ENCODE measurements at places on chromosomes 6 and 20.

- DNase-seq, result no peak
These were observed 43.4 kb downstream of the NHSL1 start for GRCh38 chr6:138455746-138456400.

- no peak for DNase-seq
These were observed 67.2 kb upstream of the SNX9 start for GRCh38 chr6:157755746-157756411.

GRCh38 chr20:13487202-13487601 is 151.5 kb downstream of the TASP1 start:
- DNase-seq, result no peak

GRCh38 chr6:147522597-147522996 is 14.1 kb downstream of the SAMD5 start:
- DNase-seq, result no peak

DNA sequence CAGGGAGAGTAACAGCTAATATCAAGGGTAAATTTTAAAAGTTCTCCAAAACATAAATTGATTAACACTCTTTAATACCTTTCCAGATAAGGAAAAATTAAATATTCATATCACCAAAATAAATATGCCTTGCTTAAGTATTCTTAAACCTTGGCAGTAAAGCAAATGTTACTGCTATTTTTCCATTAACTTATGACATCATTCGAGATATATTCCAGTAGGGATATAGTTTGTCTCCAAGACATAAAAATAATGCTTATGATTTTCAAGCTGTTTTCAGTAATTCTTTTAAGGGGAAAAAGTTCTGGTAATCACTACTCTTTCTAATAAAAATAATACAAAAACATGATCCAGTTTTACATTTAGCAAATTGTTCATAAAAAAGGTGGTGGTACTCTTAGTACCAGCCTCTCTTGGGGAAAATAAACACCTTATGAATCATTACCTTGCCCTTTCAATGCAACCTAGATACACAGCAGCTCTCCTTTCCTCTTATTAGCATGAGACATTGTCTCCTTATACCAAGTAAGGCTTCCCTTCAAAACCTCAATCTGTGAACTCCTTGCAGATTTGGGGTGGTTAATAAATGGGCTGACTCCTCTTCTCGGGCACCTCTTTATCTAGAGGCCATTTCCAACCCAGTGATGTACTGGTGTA is 31.5 kb upstream of the LTV1 start:
- DNase-seq, result no peak

DNA sequence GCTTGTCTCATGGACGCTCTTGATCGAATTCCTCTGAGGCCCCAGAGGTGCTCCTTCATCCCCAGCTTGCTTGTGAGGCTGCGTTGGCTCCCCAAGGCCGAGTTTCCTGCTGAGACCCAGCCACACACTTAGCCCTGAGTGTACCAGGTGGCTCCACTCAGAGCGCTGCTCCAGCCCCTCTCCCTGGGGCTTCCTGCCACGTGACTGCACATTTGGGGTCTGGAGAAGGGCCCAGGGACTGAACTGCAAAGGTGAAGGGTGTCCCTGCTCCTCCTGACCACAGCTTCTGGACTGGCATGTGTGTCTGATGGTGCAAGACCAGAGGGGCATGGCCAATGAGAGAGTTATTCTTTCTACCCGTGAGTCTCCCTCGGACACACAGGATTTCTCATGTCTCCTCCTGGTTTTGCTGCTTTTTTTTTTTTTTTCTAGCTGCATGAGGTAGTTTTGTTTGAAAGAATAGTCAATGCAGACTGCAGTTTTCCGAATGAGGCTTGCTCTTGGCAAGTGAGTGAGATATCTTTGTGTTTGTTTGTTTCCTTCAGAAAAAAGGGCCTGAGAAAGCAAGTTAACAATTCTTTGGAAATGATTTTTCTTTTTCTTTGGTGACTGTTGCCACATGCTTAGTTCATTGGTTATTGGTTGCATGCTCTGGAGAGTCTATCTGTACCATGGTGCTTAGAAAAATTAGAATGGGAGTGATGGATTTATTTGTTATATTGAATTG is 3.1 kb upstream of the ZNF831 start:
- no peak for DNase-seq

DNA sequence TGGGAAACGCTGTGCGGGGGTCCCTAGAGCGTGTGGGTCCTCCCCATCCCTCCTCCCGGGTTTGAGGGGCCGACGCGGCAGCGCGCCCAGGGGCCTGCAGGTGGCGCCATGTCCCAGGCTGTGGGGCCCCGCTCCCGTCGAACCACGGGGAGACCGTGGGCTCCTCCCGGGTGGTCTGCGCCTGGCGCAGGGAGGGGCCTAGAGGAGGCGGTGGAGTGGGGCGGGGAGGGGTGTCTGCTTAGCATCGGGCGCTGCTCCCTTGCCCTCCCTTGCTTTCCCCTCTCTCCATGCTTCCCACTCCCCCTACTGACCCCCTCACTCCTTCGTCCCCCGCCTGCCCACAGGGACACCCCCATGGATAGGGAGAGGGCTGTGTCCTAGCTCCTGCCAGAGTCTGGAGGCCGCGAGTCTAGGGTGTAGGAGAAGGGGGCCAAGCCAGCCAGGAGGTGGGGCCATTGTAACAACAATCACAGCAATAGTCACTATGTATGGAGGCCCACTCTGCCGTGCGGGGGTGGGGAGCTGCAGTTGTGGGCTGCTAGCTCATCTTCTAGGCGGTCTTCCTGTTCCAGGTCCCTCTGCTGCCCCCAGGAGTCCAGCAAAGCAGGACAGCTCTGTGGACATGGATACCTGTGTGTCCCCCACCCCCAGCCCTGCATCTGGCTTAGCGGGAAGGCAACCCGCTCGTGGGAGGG is 51.7 kb downstream of the CHMP4B start:
- DNase-seq, result no peak

- peak; percentile 23 for DNase-seq
These were observed 27.8 kb downstream of the CCN2 start for GRCh38 chr6:131923356-131923755.

DNA sequence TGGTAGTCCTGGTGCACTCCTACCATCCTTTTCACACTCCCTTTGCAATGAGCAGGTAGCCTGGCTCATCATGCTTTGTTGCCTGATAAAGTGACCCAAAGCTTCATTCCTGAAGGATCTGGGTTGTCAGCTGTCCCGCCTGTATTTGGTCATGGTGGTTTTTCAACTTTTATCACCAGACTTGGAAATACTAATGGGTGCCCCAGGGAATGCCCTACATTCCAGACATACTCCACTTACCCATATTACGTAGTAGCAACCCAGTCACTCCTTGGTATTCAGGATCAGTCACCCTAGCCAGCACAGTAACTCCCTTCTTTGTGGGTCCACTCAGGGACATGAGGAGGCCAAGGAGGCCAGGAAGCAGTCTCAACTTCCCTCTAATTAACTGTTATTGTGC is 199.2 kb downstream of the MAFB start:
- no peak for DNase-seq

DNA sequence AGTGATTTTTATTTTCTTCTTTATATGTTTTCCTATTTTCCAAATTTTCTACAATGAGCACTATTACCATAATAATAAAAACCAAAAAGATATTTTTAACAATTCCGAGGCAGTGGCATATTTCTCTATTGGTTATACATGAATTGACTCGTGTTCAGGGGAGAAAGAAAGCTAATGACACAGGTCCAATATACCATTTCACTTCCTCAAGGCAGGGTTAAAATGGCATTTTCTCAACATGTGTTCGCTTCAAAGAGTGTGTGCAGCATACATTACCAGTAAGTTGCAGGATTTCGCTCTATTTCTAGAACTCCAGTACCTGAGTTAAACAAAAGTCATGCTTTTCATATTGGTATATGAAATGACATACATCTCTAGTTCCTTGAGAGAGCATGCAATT is 35.1 kb upstream of the DTNBP1 start:
- DNase-seq, result no peak

DNA sequence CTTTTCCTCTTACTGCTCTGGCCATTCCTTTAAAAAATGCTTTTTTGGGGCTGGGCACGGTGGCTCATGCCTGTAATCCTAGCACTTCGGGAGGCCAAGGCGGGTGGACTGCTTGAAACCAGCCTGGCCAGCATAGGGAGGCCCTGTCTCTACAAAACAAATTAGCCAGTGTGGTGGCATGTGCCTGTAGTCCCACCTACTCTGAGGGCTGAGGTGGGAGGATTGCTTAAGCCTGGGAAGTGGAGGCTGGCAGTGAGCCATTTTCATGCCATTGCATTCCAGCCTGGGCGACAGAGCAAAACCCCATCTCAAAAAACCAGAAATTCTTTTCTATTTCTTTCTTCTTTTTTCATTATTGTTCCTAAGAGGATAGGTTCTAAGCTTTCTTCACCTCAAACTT is 36.9 kb upstream of the RNF144B start:
- no peak for DNase-seq

DNA sequence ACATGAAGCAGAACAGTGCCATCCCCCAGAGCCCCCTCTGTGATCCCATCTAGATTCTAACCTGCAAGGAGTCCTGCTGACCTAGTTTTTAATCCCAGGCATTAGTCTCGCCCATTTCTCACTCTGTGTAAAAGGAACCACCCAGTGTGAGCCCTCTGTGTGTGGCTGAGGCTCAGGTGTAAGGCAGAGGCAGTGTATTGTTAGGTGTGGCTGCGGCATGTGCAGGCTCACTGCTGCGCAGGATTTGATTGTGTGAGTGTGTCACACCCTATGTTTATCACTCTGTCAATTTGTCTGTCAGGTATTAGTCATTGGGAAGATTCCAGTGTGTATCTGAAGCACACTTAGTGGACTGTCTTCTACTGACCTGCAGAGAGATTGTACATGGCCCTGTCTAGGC is 13.7 kb upstream of the CST8 start:
- no peak for DNase-seq

GRCh38 chr20:49103019-49103418 is 56.9 kb downstream of the CSE1L start:
- DNase-seq, result no peak

GRCh38 chr6:30555816-30556065 is 548 bp downstream of the GNL1 start:
- no peak for DNase-seq

- no peak for DNase-seq
These were observed 25.8 kb upstream of the SLC9A8 start for GRCh38 chr20:49786668-49787370.

DNA sequence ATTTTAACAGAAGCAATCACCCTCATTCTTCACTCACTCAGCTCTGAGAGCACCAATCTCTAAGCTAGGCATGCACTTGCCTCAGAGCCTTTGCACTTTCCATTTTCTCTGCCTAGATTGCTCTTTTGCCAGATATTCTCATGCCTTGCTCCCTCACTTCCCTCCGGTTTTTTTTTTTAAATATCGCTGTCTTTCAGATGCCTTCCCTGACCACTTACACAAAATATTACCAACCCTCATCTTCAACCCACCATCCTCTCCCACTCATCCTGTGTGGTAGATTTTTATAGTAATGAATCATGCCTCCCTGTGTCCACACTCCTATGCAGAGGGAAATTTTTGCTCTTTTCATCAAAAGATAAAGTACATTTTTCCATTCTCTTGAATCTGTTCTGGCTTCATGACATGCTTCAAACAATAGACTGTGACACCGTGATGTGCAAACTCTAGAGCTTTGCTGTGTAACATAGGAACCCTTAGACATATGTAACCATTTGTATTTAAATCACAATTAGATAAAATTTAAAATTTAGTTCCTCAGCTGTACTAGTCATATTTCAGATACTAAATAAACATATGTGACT is 437.1 kb downstream of the UTRN start:
- no peak for DNase-seq

DNA sequence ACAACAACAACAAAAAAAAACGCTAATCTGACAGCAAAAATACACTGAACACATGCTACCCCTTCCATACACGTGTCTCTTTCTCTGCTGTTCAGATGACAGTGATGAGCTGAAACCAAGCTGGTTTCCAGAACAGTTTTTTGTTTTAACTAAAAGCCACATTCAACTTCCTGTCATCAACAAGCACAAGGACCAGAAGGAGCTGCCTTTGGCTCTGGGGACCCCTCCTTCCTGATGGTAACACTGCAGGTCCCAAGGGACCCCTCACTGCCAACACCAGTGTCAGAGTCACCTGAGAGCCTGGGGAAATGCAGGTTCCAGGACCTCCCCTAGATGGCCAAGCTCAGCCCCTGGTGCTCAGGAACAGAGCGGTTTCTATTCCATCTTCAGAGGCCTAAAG is 6.0 kb downstream of the CST7 start:
- no peak for DNase-seq

DNA sequence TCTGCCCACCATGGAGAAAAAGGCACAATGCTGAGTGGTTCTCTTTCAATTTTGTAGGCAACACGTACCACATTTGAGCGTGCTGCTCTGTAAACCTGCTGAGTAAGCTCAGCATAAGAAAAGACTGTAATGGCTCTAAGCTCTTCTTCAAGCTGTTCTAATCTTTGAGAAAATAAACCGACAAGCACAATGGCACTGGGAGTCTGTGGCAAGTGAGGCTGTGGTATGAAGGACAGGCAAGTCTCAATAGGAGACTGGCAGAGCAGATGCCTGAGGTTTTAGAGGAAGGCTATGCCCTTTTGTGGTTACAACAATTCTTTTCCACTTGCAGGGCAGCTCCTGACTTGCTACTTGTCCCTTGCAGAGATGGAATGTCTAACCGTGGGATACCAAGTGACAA is 136.7 kb upstream of the EXOC2 start:
- no peak for DNase-seq

DNA sequence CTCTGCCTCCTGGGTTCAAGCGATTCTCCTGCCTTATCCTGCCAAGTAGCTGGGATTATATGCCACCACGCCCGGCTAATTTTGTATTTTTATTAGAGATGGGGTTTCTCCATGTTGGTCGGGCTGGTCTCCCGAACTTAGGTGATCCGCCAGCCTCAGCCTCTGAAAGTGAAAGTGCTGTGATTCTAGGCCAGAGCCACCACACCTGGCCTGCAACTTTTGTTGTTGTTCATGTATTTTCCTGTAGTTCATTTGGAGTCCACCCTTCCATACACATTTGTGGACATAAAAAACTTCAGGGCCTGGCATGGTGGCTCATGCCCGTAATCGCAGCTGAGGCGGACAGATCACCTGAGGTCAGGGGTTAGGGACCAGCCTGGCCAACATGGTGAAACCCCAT is 14.5 kb downstream of the HSPA1B start:
- DNase-seq, result no peak

DNA sequence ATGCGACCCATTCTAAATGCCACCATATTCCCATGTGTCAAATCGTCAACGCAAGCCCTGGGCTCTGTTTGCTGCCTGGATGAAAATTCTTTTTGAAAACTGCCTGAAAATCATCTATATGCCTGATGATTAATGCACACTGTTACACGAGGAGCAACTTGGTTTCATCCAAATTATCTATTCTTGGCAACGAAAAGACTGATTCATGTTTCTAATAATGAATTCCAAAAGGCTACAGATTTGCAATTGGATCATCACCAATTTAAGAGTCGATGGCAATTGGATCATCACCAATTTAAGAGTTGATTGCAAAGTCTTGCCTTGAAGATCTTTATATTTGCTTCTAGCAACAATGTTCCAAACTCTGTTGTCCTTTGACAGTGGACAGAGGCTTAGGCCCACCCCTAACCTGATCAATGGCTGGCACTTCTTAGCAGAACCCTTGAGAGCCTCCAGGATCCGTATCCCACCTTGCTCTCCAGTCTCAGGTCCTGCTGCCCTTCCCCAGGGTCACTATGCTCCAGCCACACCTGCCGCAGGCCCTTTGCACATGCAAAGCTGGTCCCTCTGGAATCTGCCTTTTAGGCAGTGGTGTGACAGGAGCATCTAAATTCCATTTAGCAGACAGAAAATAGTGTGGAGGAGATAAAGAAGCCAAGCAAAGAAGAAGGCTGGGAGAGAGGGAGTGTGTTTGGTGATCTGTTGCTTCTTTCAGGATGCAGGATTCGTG is 460.9 kb upstream of the SULF2 start:
- no peak for DNase-seq

All from KG1 (cell line).